D721Med (cell line): ENCODE measurements at places on chromosomes 5 and 9.
A peak's percentile ranks its signal among the peaks of the same experiment; 100 is the strongest.

DNA sequence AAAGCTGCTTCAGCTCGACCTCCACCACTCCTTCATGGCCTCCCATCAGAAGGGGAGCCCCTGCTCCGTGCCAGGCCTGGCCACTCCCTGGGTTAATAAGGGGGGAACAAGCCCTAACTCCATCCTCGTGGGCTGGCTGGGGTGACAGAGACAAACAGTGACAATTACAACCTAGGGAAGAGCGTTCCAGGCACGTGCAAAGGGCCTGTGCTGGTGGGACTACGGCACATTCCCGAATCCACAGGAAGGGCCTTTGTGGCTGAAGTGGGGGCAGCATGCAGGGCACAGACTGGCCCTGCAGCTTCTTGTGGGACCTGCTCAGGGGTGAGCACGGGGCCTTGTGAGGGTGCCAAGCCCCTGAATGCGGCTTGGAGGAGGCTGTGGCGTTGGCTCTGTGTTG, 157.4 kb downstream of the C9orf50 start:
- DNase-seq = no peak

DNA sequence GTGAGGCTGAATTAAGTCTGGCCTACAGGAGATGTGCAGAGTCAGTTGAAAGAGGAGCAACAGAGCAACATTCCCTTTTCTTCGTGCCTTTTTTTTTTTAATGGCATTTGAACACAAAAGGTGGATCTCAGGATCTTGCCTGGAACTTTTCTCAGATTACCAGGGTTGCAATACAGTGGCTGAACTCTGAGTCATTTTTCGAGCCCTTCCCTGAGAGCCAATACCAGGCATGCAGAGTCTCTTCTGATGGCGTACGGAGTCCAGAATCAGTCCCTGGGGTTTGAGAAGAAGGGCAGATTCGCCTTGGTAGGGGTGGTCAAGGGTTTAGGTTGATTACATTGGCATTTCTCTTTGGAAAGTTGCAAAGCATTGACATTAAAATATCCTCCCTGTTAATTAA, 271.5 kb downstream of the GAS1 start:
- no peak for DNase-seq

DNA sequence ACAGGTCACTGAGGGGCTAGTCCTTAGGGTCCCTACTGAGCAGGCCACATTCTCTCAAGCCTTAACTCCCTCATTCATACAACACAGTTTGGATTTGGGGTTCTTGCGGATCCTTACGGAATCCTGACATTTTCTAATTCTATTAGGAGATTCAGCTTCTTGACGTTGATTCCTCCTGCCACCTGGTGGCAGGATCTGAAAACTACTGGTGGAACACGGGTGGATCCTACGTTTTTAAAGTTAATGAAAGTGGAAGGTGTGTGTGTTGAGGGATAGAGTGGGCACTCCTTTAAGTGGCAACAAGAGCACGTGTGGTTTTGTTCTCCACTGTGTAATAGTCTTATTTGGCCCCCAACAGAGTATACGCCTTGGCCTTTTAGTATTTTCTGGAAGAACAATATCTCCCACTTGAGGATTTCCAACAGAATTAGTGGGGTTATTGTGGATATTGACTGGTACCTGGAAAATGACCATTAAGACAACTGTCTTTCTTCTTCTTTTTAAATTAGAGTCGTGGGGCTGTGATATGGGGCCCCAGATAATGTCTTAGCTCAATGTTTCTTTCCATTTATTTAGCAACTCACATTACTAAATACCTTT, 25.2 kb downstream of the SLC28A3 start:
- peak; percentile 22 for DNase-seq

- no peak for DNase-seq
Observed at GRCh38 chr5:54595721-54596120, 78.2 kb downstream of the SNX18 start.

DNA sequence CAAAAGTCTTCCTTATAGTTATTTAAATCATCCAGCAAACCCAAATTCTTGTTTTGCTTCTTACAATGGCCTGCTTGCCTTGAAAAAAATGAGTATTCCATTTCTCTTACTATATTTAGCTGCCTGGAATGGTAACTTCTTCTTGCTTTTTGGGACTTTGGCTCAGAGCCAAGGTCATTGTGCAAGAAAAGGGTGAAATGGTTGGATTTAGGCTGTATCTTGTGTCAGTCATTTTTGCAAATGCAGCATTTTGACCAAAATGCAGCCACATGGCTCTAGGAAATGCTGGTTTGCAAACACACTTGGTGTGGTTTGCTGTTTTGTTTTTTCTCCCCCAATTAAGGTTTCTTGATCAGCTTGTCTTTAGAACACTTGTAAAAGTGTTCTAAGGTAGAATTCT, 133.3 kb upstream of the ELL2 start:
- no peak for DNase-seq

DNA sequence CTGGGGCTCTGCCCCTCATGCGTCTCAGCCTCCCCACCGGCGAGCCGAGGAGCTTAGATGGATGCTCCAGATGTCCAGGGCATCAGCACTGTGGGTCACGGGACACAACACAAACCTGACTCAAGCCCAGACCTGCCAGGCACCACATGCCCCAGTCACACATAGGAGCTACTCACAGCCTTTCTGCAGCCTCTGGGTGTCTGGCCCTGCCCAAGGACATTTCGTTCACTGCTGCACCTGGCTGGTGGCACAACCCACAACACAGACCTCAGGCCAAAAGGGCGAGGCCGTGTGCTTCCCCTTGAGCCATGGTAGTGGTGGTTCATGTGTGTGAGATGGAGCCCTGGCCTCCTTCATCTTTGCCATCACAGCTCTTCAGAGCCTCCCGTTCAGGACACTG, 89.6 kb upstream of the FCN2 start:
- DNase-seq = no peak

DNA sequence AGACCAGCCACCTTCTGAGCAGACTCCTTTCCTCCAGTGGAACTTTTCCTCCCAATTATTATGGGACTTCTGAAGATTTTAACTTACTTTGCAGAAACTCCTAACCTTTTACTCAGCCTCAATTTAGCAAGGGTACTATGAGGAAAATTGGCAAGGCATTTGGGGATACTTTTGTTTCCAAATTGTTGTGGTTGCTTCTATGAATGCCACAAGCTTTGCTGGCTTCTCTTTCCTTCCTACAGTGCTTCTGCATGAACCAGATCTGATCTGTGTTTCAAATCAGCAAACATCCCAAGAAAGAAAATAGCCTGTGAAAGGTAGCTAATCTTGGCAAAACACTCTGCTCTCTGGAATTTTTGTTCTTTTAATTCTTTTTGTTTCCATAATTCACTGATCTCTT, 57.3 kb upstream of the TAF11L2 start:
- no peak for DNase-seq

GRCh38 chr5:53334431-53334941, 145.9 kb upstream of the FST start:
- no peak for DNase-seq

DNA sequence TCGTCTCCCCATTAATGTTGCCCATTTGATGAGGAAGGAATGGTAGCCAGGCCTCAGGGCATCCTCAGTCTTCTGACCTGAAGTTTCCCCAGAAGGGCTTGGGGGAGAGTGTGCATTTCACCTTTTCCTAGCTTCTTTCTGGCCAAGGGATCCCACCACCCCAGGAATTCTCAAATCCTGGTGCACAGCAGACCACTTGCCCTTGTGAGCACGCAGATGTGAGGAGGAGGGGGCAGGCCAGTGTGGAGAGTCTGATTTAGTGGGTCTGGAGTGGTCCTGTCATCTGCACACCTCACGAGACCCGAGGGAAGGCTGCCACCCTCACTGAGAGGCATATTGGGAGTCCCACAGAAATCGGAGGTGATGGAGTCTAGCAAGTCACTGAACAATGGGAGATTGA, 64.3 kb downstream of the CXXC5 start:
- DNase-seq = no peak

GRCh38 chr5:2143646-2144353, 261.1 kb upstream of the IRX4 start:
- no peak for DNase-seq
